ENCODE measurements at places on chromosomes 7 and 10.

DNA sequence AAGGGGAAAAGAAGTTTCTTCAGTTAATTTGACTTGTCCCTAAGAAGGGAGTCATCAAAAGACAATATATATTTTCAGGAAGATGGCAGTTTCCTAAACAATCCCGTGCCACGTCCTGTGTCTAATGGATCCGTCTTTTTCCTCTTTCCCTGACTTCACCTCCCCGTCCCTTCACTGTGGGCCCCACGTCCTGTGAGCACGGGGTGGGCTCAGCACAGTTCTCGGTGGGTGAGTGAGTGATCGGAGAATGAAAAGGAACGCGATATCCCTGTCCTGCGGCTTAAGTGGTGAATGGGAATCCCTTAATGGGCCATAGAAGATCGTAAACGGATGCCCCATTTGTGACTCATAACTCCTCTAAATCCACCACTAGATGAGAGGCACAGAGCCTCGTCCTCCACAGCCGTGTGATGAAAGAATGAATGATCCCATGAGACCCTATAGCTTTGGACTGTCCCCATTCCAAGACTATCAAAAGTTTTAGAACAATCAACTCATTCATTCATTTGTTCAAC lies 63.5 kb upstream of the PITRM1 start:
- no peak for DNase-seq

DNA sequence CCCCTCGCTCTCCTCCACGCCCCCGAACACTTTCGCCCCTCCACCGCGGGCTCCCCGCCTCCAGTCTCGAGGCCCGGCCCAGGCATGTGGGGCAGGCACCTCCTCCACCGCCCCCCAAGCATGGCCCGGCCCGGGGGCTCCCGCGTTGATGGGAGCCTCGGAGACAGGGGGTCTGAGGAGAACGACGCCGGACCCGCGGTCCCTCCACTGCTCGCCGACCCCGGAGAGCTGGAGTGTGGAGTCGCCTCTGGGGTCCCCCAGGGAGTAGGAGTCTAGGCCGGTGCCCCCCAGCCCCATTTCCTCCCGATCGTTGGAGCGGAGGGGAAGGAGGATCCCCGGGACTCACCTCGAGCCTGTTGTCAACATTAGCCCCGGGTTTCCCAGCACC lies 206 bp downstream of the UPF2 start:
- no peak for DNase-seq

DNA sequence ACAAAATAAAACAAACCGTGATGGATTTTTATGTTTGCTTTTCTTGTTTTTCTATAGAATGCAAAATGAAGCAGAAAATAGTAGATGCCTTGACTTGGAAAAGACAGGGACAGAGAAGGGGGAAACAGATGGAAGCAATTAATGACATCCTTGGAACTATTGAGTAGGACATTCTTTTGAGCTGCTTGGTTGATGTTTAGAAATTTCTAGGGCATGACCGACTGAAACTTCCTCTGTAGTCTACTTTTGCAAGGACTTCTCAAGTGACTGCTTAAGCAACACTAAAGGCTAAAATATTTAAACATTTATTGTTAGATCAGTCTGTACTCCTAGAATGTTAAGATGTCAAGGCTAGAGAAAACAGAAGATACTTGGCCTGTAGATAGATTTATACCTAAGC lies 49.4 kb downstream of the VCL start:
- no peak for DNase-seq

GRCh38 chr7:17593819-17594419 lies 295.5 kb downstream of the AHR start:
- no peak for DNase-seq

DNA sequence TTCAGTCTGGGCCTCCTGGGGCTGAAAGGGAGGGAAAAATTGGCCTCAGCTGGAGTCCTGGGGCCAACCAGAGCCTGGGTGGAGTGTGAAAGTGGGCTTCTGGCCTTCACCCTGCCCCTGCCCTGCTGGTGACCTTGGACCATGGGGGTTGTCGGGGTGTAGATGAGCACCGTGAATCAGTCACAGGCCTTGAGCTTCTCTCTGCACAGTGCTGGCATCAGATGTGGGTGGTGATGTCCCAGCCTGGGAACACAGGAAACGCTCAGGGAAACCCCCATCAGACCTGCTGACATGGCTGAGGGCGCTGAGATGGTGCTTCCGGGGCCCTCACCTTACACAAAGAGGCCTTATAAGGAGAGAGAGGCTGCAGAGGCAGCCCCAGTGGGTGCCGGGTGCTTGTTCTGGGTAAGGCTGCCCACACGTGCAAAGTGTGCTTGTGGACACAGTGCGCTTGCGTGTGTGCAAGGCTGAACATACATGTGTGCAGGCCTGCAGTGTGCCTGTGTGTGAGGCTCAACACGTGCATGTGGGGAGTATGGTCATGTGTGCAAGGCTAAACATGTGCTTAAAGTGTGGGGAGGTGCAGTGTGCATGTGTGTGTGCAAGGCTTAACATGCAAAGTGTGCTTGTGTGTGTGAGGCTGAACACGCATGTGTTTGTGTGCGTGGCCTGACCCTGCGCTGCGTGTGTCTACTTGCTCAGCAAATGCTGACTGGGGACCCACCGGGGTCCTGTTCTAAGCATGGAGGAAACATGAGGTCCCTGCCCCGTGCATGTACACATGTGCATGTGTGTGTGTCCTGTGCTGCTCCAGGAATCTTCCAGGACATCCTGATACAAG lies 6.5 kb downstream of the ARPC1B start:
- DNase-seq: no peak
